ENCODE measurements at places on chromosomes 11 and 22.

- H3K36me3 ChIP-seq = no peaks in the 10 kb centered on the region
- H3K4me1 ChIP-seq = no peaks in the 10 kb centered on the region
- H3K27me3 ChIP-seq = peaks cover 1% of the 10 kb centered on the region
- no peak overlapping the region for H3K4me3 ChIP-seq
Measured at GRCh38 chr22:32622004-32622743, 147.6 kb downstream of the FBXO7 start.

GRCh38 chr11:124800226-124800929 lies at the start of gene MSANTD2:
Gene MSANTD2 (minus strand): TSS chr11:124800406. CDS start chr11:124800380, 26 bp downstream.
- H3K27ac ChIP-seq = peak within 1 kb of the TSS; percentile 87
- H3K4me1 ChIP-seq = peaks cover 11% of the 10 kb centered on the region
- DNase-seq = peak; percentile 71
- H3K4me3 ChIP-seq = peak within 1 kb of the TSS; percentile 88
- H3K36me3 ChIP-seq = peaks cover 8% of the 10 kb centered on the region

DNA sequence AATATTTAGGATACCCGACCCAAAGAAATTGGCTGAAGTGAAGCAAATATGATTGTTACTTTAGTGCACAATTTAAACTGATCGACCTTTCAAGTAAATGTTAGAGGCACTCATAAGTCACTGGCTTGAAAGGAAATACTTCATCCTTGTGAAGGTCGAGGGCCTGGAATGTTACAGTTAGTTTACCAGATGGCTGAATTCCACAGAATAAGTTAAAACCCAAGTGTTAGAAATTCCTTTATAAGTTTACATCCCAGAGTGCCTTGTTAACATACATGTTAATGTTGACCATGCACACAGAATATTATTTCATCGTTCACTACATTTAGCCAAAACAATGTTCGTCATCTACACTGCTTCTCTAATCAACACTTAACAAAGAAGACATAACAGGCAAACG lies 235.5 kb upstream of the ANO3 start:
- H3K4me3 ChIP-seq = no peak overlapping the region
- DNase-seq = no peak
- no peaks in the 10 kb centered on the region for H3K27me3 ChIP-seq
- no peak overlapping the region for H3K27ac ChIP-seq
- H3K4me1 ChIP-seq = peaks cover 7% of the 10 kb centered on the region

- peaks cover 14% of the 10 kb centered on the region for H3K36me3 ChIP-seq
- H3K27ac ChIP-seq = peak overlapping the region; percentile 86
- DNase-seq = no peak
- H3K27me3 ChIP-seq = no peaks in the 10 kb centered on the region
- peaks cover 59% of the 10 kb centered on the region for H3K4me1 ChIP-seq
Measured at GRCh38 chr11:67409781-67410368, 5.6 kb upstream of the CARNS1 start.

GRCh38 chr22:49918911-49919881 lies 762 bp downstream of the CRELD2 start:
- H3K27ac ChIP-seq = peak overlapping the region; percentile 63
- no peak for DNase-seq
- H3K27me3 ChIP-seq = no peaks in the 10 kb centered on the region
- H3K4me3 ChIP-seq = peak overlapping the region; percentile 69
- no peaks in the 10 kb centered on the region for H3K4me1 ChIP-seq
- no peaks in the 10 kb centered on the region for H3K36me3 ChIP-seq

Measured in memory B cell (primary cell).